Testis (tissue), 5 donors: ENCODE measurements at places on chromosomes 3 and 15. TPM values are rescaled to one million over a fixed set of nuclear protein-coding genes. Genes with fewer than 3 reads are reported as not detected.
A peak's percentile ranks its signal among the peaks of the same experiment; 100 is the strongest.

SAMMSON gene
- 3.3 TPM for polyA plus RNA-seq

MCF2L2 gene
- polyA plus RNA-seq: 6.8 TPM

TTLL13 gene
- polyA plus RNA-seq: 30.3 TPM

CCR9 gene
- 0.25 TPM for polyA plus RNA-seq

TIGIT gene
- 1.4 TPM for polyA plus RNA-seq

C3orf85 gene
- polyA plus RNA-seq: 2.2 TPM

C2CD4B gene
- 0.26 TPM for polyA plus RNA-seq

FEZF2 gene
- not detected for polyA plus RNA-seq

COL6A5 gene
- polyA plus RNA-seq: 2.6 TPM

PARL gene
- polyA plus RNA-seq: 55.5 TPM

GOLGA8T gene
- polyA plus RNA-seq: 10.6 TPM

SOX2 gene
- 7.2 TPM for polyA plus RNA-seq

DNA sequence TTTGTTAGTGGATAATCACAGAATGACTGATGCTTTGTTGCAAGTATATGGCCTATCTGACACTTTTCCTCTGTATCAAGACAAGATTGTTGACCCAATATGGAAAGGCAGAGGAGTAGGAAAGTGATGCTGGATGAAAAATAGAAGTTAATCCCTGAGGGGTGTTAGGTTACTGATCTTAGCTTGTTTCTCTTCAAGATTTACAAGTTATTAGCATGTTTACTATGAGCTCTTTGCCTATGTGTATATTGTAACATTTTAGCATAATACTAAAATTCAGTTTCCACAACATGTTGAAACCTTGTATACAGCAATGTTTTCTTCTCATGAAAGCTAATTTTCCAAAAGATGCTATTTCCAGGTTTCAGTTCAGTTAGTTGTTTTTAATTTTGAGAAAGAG lies 120.4 kb upstream of the CCNL1 start:
- no peaks in the 10 kb centered on the region for H3K4me1 ChIP-seq
- DNase-seq: no peak
- no peak overlapping the region for H3K4me3 ChIP-seq

DNA sequence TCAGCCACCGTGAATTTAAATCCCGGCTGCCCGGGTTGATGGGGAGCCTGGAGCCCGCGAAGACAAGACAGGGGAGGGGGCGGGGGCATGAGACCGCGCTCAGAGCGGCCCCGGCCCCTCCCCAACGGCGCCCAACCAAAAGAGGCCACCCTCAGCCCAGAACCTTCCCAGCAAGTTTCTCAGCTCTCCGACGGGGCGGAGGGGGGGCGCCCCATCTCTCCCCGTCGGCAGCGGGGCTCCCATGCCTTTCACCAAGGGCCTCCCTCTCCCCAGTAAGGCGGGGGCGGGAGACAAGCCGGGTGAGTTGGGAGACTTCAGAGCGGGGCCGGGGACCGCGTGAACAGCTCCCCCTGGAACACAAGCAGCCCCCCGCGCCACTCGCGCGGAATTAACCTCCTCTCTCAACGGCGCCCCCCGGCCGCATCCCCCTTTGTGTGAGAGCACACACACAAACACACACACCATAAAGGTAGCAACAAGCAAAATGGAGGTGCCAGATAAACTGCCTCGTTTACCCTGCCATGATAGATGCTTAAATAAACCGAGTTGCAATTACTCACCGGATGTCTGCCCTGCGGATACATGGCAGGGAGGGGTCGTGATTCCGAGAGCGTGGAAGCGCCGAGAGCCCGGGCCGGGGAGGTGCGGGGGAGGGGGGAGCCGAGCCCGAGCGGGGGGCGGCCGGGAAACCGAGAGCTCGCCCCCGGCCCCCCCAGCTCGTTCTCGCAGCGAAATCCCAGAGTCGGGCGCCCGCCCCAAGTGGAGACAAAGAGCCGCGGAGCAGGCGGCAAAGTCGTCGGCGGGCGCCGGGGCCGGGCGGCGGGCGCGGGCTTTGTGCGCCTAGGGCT lies 1.3 kb downstream of the TLE3 start:
- H3K36me3 ChIP-seq: no peaks in the 10 kb centered on the region
- peak; percentile 63 for DNase-seq
- peak overlapping the region; percentile 99 for H3K27ac ChIP-seq
- no peaks in the 10 kb centered on the region for H3K27me3 ChIP-seq

- H3K4me3 ChIP-seq: no peak overlapping the region
- no peaks in the 10 kb centered on the region for H3K4me1 ChIP-seq
- no peaks in the 10 kb centered on the region for H3K27me3 ChIP-seq
- no peak for DNase-seq
- H3K36me3 ChIP-seq: no peaks in the 10 kb centered on the region
These were observed 234.3 kb downstream of the SHOX2 start for GRCh38 chr3:157871838-157872460.

- no peaks in the 10 kb centered on the region for H3K36me3 ChIP-seq
- no peak for DNase-seq
- no peaks in the 10 kb centered on the region for H3K27me3 ChIP-seq
- no peaks in the 10 kb centered on the region for H3K4me1 ChIP-seq
These were observed 48.1 kb downstream of the ALCAM start for GRCh38 chr3:105414841-105415240.

- peak; percentile 63 for DNase-seq
- no peaks in the 10 kb centered on the region for H3K4me1 ChIP-seq
- no peak overlapping the region for H3K27ac ChIP-seq
- H3K36me3 ChIP-seq: no peaks in the 10 kb centered on the region
- H3K4me3 ChIP-seq: no peak overlapping the region
These were observed 17.9 kb downstream of the IL12A start for GRCh38 chr3:160006282-160007163.

DNA sequence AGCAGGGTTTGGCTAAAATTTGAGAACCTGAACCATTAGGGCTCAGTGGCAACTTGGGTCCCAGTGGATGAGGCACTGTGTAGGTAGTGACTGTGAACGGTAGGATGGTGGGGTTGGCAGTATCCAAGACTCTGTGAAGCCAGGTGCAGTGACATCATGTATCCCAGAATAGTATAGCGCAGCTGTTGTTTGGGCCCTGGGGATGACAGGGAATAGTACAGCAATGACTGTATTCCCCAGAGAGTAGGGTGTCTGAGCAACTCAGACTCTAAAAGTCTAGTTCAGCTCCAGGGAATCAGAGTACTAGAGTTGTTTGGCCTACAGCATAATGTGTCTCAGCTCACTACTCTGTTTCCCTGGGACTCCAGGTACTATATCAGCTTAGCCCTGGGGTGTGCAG lies 20.7 kb upstream of the PPP2R3A start:
- no peaks in the 10 kb centered on the region for H3K36me3 ChIP-seq
- H3K27ac ChIP-seq: no peak overlapping the region
- no peaks in the 10 kb centered on the region for H3K4me1 ChIP-seq
- no peaks in the 10 kb centered on the region for H3K27me3 ChIP-seq
- no peak overlapping the region for H3K4me3 ChIP-seq

- no peaks in the 10 kb centered on the region for H3K36me3 ChIP-seq
- peak overlapping the region; percentile 81 for H3K4me3 ChIP-seq
- H3K27ac ChIP-seq: peak overlapping the region; percentile 97
- peaks cover 6% of the 10 kb centered on the region for H3K4me1 ChIP-seq
These were observed 1.7 kb downstream of the PAK2 start for GRCh38 chr3:196741249-196741889.

- no peak overlapping the region for H3K27ac ChIP-seq
- no peaks in the 10 kb centered on the region for H3K36me3 ChIP-seq
- no peaks in the 10 kb centered on the region for H3K27me3 ChIP-seq
These were observed 107.1 kb upstream of the TSC22D2 start for GRCh38 chr3:150300852-150301517.

GRCh38 chr3:12869035-12869621 lies 27.8 kb upstream of the RPL32 start:
- peaks cover 8% of the 10 kb centered on the region for H3K4me1 ChIP-seq
- H3K36me3 ChIP-seq: no peaks in the 10 kb centered on the region
- no peak overlapping the region for H3K27ac ChIP-seq
- no peaks in the 10 kb centered on the region for H3K27me3 ChIP-seq
- peak overlapping the region; percentile 34 for H3K4me3 ChIP-seq

DNA sequence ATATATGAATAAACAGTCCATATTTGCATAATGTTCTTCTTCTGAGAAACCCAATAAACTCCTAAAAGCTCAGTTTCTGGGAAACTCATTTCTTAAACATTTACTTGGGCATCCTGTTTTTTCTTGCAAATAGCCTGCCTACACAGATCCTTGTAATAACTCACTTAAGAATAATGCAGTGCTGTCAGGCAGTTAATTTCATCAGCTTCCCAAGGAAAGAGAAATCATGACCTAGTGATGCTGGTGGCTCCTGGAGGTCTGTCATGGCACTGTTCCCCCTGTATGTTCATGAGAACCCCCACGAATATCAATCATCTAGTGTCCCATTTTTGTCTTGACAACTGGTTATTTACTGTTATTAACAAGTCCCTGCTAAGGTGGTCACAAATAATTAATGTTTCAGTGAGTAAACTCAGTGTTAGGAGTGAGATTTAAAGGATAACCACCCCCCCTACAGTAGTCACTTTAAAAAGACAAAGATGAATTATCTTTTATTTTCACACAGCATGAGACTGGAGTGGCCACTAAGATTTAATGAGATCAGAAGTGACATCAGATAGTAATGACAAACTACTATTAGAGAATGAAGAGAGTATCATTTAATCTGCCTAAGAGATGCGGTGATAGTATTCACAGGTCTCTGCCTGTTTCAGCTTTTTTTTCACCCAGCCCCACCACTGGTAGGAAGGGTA lies 279.5 kb upstream of the NECTIN3 start:
- no peaks in the 10 kb centered on the region for H3K36me3 ChIP-seq
- H3K27ac ChIP-seq: no peak overlapping the region
- H3K4me3 ChIP-seq: no peak overlapping the region

- no peak for DNase-seq
- H3K27ac ChIP-seq: no peak overlapping the region
- H3K4me3 ChIP-seq: no peak overlapping the region
- H3K36me3 ChIP-seq: no peaks in the 10 kb centered on the region
These were observed 61.2 kb upstream of the PROK2 start for GRCh38 chr3:71846185-71846584.

DNA sequence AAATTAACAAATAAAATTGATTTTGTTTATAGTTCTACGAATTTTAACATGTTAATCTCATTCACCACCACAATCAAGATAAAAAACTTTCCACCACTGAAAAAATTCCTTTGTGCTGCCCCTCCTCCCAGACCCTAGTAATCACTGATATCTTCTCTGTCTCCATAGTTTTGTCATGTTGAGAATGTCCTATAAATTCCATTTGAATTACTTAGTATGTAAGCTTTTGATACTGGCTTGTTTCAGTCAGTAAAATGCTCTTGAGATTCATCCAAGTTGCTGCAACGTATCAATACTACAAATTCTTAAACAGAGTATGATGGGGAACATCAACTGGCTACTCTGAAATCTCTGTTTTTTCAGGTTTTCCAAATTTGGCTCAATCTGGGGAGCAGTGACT lies 129.6 kb downstream of the CTNNB1 start:
- DNase-seq: no peak
- H3K4me3 ChIP-seq: no peak overlapping the region
- no peak overlapping the region for H3K27ac ChIP-seq
- H3K4me1 ChIP-seq: no peaks in the 10 kb centered on the region

GRCh38 chr3:101042996-101043686 lies 49.9 kb upstream of the ABI3BP start:
- H3K4me3 ChIP-seq: no peak overlapping the region
- no peaks in the 10 kb centered on the region for H3K36me3 ChIP-seq
- H3K27ac ChIP-seq: no peak overlapping the region
- H3K27me3 ChIP-seq: no peaks in the 10 kb centered on the region
- no peak for DNase-seq
- H3K4me1 ChIP-seq: no peaks in the 10 kb centered on the region

DNA sequence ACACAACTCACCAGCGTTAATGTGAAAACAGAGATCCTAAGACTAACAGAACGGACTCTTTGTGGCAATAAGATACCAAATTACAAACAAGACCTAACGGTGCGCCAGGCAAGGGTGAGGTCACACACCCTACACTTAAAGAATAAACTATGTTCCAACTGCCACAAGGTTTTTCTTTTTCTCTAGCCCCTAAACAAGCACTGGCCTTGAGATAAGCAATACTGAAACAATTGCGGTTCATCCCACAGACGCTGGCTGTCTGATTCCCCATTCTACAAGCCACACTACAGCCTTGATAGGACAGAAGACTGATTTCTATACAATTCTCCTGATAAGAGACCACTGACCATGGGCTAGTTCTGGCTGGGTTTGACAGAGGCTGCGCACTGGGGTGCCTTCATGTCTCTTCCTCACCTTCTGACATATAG lies 20.5 kb upstream of the LIMD1 start:
- peak overlapping the region; percentile 57 for H3K27ac ChIP-seq
- no peak overlapping the region for H3K4me3 ChIP-seq
- H3K27me3 ChIP-seq: no peaks in the 10 kb centered on the region
- DNase-seq: peak; percentile 76

GRCh38 chr3:194080913-194081800 lies 54.8 kb upstream of the HES1 start:
- no peak for DNase-seq
- no peaks in the 10 kb centered on the region for H3K27me3 ChIP-seq
- H3K4me1 ChIP-seq: no peaks in the 10 kb centered on the region
- no peak overlapping the region for H3K27ac ChIP-seq
- no peak overlapping the region for H3K4me3 ChIP-seq
- H3K36me3 ChIP-seq: no peaks in the 10 kb centered on the region

DNA sequence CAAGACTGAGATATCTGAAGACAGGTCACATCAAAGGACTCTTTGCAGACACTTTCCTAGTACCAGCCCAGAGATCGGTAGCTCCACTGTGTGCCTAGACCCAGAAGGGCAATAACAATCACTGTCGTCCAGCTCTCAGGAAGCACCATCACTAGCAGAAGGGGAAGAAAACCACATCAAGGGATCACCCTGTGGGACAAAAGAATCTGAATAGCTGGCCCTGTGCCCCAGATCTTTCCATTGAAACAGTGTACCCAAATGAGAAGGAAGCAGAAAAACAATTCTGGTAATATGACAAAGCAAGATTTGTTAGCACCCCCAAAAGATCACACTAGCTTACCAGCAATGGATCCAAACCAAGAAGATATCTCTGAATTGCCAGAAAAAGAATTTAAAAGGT lies 404.4 kb upstream of the NECTIN3 start:
- no peak overlapping the region for H3K4me3 ChIP-seq
- peak; percentile 51 for DNase-seq
- H3K36me3 ChIP-seq: no peaks in the 10 kb centered on the region
- no peaks in the 10 kb centered on the region for H3K4me1 ChIP-seq
- no peaks in the 10 kb centered on the region for H3K27me3 ChIP-seq
- no peak overlapping the region for H3K27ac ChIP-seq

- no peaks in the 10 kb centered on the region for H3K4me1 ChIP-seq
- H3K27ac ChIP-seq: no peak overlapping the region
- no peak for DNase-seq
- no peaks in the 10 kb centered on the region for H3K27me3 ChIP-seq
These were observed 221.8 kb downstream of the UACA start for GRCh38 chr15:70541511-70541910.

GRCh38 chr15:34987609-34988026 lies 469 bp downstream of the ZNF770 start:
- H3K36me3 ChIP-seq: no peaks in the 10 kb centered on the region
- DNase-seq: peak; percentile 34
- peak overlapping the region; percentile 84 for H3K4me3 ChIP-seq
- peak overlapping the region; percentile 96 for H3K27ac ChIP-seq
- peaks cover 18% of the 10 kb centered on the region for H3K4me1 ChIP-seq

GRCh38 chr3:194339840-194340239 lies 11.3 kb downstream of the CPN2 start:
- H3K4me3 ChIP-seq: no peak overlapping the region
- no peak overlapping the region for H3K27ac ChIP-seq
- no peaks in the 10 kb centered on the region for H3K36me3 ChIP-seq
- no peaks in the 10 kb centered on the region for H3K27me3 ChIP-seq
- DNase-seq: no peak

GRCh38 chr3:146732325-146732724 lies 127.2 kb upstream of the PLSCR5 start:
- no peaks in the 10 kb centered on the region for H3K27me3 ChIP-seq
- no peak overlapping the region for H3K27ac ChIP-seq
- H3K36me3 ChIP-seq: no peaks in the 10 kb centered on the region
- no peak for DNase-seq
- H3K4me1 ChIP-seq: no peaks in the 10 kb centered on the region
- H3K4me3 ChIP-seq: no peak overlapping the region
